ENCODE measurements at places on chromosomes 16 and 17. TPM values are rescaled to one million over a fixed set of nuclear protein-coding genes. Genes with fewer than 3 reads are reported as not detected.

The CTU2 gene
- 13.0 TPM for total RNA-seq

The NFAT5 gene
- 24.7 TPM for total RNA-seq

The OR1E2 gene
- not detected for total RNA-seq

The NPIPA2 gene
- total RNA-seq, result not detected

The PDPR gene
- total RNA-seq, result 38.1 TPM

The PRRT2 gene
- total RNA-seq, result 13.3 TPM

The MLYCD gene
- total RNA-seq, result 3.1 TPM

The MYOCD gene
- 5.1 TPM for total RNA-seq

The KRT27 gene
- 0.79 TPM for total RNA-seq
